ENCODE measurements at places on chromosomes 13 and 19. TPM values are rescaled to one million over a fixed set of nuclear protein-coding genes. Genes with fewer than 3 reads are reported as not detected.

SIGLEC7 gene
- polyA plus RNA-seq: not detected

SPACA4 gene
- not detected for polyA plus RNA-seq

CGB7 gene
- not detected for polyA plus RNA-seq

RNF113B gene
- polyA plus RNA-seq: not detected

ZNF177 gene
- polyA plus RNA-seq: 61.1 TPM

ZNF724 gene
- 2.4 TPM for polyA plus RNA-seq

KDELR1 gene
- 42.3 TPM for polyA plus RNA-seq

Data from neural cell (in vitro differentiated cells).